ENCODE measurements at places on chromosomes 7 and 10. TPM values are rescaled to one million over a fixed set of nuclear protein-coding genes. Genes with fewer than 3 reads are reported as not detected.

- DNase-seq = no peak
Measured at GRCh38 chr7:130939321-130940095, 205.5 kb upstream of the KLF14 start.

NODAL gene
- polyA plus RNA-seq = not detected

GRCh38 chr7:102395592-102395872 is 631 bp upstream of the PRKRIP1 start:
- DNase-seq = no peak

- DNase-seq = no peak
Measured at GRCh38 chr7:46879783-46880182, 702.1 kb downstream of the TNS3 start.

SFRP5 gene
- polyA plus RNA-seq = not detected

GRCh38 chr7:78828317-78828716 is 625.1 kb downstream of the MAGI2 start:
- DNase-seq = no peak

HECW1 gene
- 2.1 TPM for polyA plus RNA-seq

- no peak for DNase-seq
Measured at GRCh38 chr10:98910048-98910447, 325.6 kb downstream of the HPSE2 start.

- no peak for DNase-seq
Measured at GRCh38 chr7:44222776-44223261, 22.0 kb downstream of the YKT6 start.

- no peak for DNase-seq
Measured at GRCh38 chr10:51789903-51790302, 90.5 kb upstream of the CSTF2T start.

- DNase-seq = no peak
Measured at GRCh38 chr10:129774736-129775401, 189.2 kb downstream of the EBF3 start.

GIMAP5 gene
- polyA plus RNA-seq = not detected

- no peak for DNase-seq
Measured at GRCh38 chr10:16436367-16436757, 448 bp upstream of the PTER start.

PAX4 gene
- polyA plus RNA-seq = not detected

GPR15LG gene
- polyA plus RNA-seq = not detected

GRCh38 chr10:107914450-107915214 is 750.1 kb upstream of the SORCS1 start:
- no peak for DNase-seq

PLEKHS1 gene
- not detected for polyA plus RNA-seq

DNA sequence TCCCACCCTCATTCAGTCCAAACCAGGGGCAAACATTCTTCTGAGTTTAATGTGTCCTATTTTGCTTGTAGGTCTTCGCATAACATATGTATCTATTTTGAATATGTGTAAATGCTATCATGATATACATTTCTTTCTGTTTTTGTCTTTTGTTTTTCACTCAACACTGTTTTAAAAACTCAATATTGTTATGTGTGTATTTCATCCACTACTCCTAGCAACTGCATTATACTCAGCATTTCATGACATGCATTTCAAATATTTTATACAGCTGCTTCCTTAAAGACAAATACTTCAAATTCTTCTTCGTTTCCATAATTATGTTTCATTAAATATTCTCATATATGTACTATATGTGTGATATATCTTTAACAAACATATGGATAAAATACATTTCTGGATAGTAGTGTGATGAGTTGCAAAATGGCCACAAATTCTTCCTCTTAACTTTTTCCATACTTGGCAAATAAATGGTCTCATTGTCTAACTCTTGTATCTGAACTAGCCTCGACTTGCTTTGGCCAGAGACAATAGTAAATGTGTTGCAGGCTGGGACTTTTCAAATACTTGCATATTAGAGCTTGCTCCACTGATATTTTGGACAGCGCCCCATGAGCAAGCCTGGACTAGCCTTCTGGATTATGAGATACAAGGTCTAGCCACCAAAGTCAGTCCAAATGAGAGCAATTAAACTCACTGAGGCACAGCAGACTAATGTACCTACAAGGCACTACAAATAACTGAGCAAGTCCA is 539.7 kb upstream of the KCND2 start:
- DNase-seq = no peak

- DNase-seq = no peak
Measured at GRCh38 chr10:117718986-117719920, 176.7 kb downstream of the EMX2 start.

CPA4 gene
- polyA plus RNA-seq = 54.9 TPM

- peak; percentile 25 for DNase-seq
Measured at GRCh38 chr10:43362191-43362839, 9.1 kb upstream of the FXYD4 start.

OR6V1 gene
- polyA plus RNA-seq = not detected

GRCh38 chr10:132542086-132542775 is 4.6 kb downstream of the INPP5A start:
- DNase-seq = no peak

DNA sequence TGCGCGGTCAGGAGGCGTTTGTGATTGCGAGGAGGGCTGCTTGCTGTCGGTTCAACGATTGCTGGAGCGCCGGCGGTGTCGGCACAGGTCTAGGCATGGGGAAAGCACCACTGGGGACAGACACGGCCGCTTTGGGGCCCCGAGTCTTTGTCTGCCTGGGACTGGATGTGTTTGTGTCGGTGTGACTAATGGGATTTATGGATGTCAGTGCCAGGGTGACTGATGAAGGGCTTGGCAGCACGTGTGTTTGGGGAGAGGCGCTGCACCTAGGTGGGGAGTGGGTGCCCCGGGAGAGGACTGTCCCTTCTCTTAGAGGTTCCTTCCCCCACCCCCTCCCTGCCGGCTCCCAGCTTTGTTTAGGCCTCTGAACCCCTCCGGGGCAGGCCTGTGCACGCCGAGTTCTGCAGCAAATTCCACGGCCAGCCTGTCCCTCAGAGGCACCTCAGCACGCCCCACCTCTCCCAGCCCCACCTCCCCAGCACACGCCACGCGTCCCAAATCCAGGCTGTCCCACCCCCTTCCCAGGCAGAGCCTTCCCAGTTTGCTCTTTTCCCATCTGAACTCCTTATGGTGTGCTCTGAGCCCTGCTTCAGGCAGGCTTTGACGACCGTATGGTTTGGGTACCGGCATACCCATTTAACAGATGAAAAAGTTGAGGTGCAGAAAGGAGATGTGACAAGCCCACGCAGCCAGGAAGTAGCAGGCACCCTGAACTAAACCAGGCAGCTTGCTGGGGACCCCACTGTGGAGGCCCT is 6.4 kb upstream of the TNRC18 start:
- DNase-seq = no peak

GBX1 gene
- not detected for polyA plus RNA-seq
